ENCODE measurements at places on chromosomes 1 and 21. TPM values are rescaled to one million over a fixed set of nuclear protein-coding genes. Genes with fewer than 3 reads are reported as not detected.

CD48 gene
- total RNA-seq = 9.0 TPM

VAV3 gene
- 7.7 TPM for total RNA-seq

OPTC gene
- not detected for total RNA-seq

SELENOF gene
- total RNA-seq = 68.8 TPM

SPRR2G gene
- not detected for total RNA-seq

TMEM51 gene
- 2.0 TPM for total RNA-seq

OVAAL gene
- total RNA-seq = not detected

LTN1 gene
- total RNA-seq = 26.8 TPM

TDRD10 gene
- 1.1 TPM for total RNA-seq

FCRL6 gene
- not detected for total RNA-seq

RNASEL gene
- total RNA-seq = 5.9 TPM

GRCh38 chr1:13935336-13935735, 235.3 kb downstream of the PRDM2 start:
- H3K4me1 ChIP-seq = no peaks in the 10 kb centered on the region
- H3K27ac ChIP-seq = no peak overlapping the region
- DNase-seq = no peak
- no peaks in the 10 kb centered on the region for H3K36me3 ChIP-seq
- H3K4me3 ChIP-seq = no peak overlapping the region

DNA sequence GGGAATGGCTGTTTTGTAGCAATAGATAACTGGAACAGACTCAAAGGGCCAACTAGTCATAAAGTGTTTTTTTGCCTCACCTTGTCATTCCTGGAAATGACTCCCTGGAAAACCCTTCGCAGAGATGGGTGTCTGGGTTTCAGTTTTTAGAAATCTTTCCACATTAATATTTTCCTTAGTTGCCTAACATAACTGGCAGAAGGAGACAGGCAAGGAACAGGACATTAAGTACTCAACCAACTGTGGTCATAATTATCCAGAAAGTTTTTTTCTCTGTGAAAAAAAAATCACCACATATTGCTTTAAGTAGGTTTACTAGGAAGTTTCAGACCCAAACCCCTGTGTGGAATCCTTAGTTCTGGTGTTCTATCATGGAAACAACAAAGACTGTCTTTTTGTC, 3.4 kb upstream of the CMPK1 start:
- DNase-seq = no peak
- peaks cover 20% of the 10 kb centered on the region for H3K4me1 ChIP-seq
- no peak overlapping the region for H3K27ac ChIP-seq
- H3K4me3 ChIP-seq = no peak overlapping the region
- H3K27me3 ChIP-seq = no peaks in the 10 kb centered on the region
- H3K36me3 ChIP-seq = no peaks in the 10 kb centered on the region

DNA sequence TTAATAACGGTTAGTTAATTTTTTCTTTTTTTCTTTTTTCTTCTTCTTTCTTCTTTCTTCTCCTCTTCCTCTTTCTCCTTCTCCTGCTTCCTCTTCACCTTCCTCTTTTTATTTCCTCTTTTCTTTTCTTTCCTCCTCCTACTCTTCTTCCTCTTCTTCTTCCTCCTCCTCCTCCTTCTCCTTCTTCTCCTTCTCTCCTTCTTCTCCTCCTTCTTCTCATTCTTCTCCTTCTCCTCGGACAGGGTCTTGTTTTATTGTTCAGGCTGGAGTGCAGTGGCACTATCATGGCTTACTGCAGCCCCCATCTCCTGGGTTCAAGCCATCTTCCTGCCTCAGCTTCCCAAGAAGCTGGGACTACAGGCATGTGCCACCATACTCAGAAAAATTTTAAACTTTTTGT, 13.4 kb upstream of the ACBD3 start:
- no peak for DNase-seq
- no peak overlapping the region for H3K27ac ChIP-seq
- no peaks in the 10 kb centered on the region for H3K27me3 ChIP-seq
- H3K4me3 ChIP-seq = no peak overlapping the region
- H3K36me3 ChIP-seq = no peaks in the 10 kb centered on the region

- no peak for DNase-seq
- H3K27ac ChIP-seq = no peak overlapping the region
- no peaks in the 10 kb centered on the region for H3K36me3 ChIP-seq
- H3K4me3 ChIP-seq = no peak overlapping the region
Observed at GRCh38 chr21:38798481-38798882, 7.2 kb upstream of the ETS2 start.

GRCh38 chr1:63799820-63800219, 26.0 kb downstream of the ROR1 start:
- H3K27ac ChIP-seq = no peak overlapping the region
- no peaks in the 10 kb centered on the region for H3K27me3 ChIP-seq
- DNase-seq = no peak

GRCh38 chr1:184395937-184396480, 9.2 kb downstream of the C1orf21 start:
- H3K36me3 ChIP-seq = no peaks in the 10 kb centered on the region
- peaks cover 12% of the 10 kb centered on the region for H3K4me1 ChIP-seq
- DNase-seq = no peak
- no peak overlapping the region for H3K27ac ChIP-seq
- H3K27me3 ChIP-seq = no peaks in the 10 kb centered on the region
- no peak overlapping the region for H3K4me3 ChIP-seq

GRCh38 chr1:61318319-61319125, 236.2 kb downstream of the NFIA start:
- no peaks in the 10 kb centered on the region for H3K36me3 ChIP-seq
- H3K4me3 ChIP-seq = peak overlapping the region; percentile 52
- H3K4me1 ChIP-seq = peaks cover 43% of the 10 kb centered on the region
- peak overlapping the region; percentile 81 for H3K27ac ChIP-seq
- H3K27me3 ChIP-seq = no peaks in the 10 kb centered on the region
- DNase-seq = no peak

GRCh38 chr1:43430831-43431230, 22.9 kb downstream of the HYI start:
- H3K36me3 ChIP-seq = peaks cover 79% of the 10 kb centered on the region
- DNase-seq = no peak
- no peak overlapping the region for H3K4me3 ChIP-seq
- no peak overlapping the region for H3K27ac ChIP-seq

GRCh38 chr21:27476696-27477095, 509.8 kb upstream of the ADAMTS5 start:
- H3K4me1 ChIP-seq = no peaks in the 10 kb centered on the region
- no peak overlapping the region for H3K4me3 ChIP-seq
- H3K36me3 ChIP-seq = no peaks in the 10 kb centered on the region
- no peak for DNase-seq

GRCh38 chr1:157595356-157595755, 2.5 kb downstream of the FCRL4 start:
- no peaks in the 10 kb centered on the region for H3K27me3 ChIP-seq
- no peak overlapping the region for H3K4me3 ChIP-seq
- H3K4me1 ChIP-seq = no peaks in the 10 kb centered on the region
- no peaks in the 10 kb centered on the region for H3K36me3 ChIP-seq

- no peaks in the 10 kb centered on the region for H3K36me3 ChIP-seq
- no peak for DNase-seq
- no peak overlapping the region for H3K4me3 ChIP-seq
- H3K27me3 ChIP-seq = no peaks in the 10 kb centered on the region
- no peak overlapping the region for H3K27ac ChIP-seq
Observed at GRCh38 chr1:25675729-25676476, 59.3 kb downstream of the MAN1C1 start.

GRCh38 chr1:76048219-76048618, 26.3 kb upstream of the ST6GALNAC3 start:
- H3K4me1 ChIP-seq = no peaks in the 10 kb centered on the region
- H3K4me3 ChIP-seq = no peak overlapping the region
- no peak overlapping the region for H3K27ac ChIP-seq
- no peaks in the 10 kb centered on the region for H3K36me3 ChIP-seq

- no peaks in the 10 kb centered on the region for H3K27me3 ChIP-seq
- H3K36me3 ChIP-seq = no peaks in the 10 kb centered on the region
- no peak overlapping the region for H3K4me3 ChIP-seq
- no peak for DNase-seq
- H3K4me1 ChIP-seq = no peaks in the 10 kb centered on the region
- H3K27ac ChIP-seq = no peak overlapping the region
Observed at GRCh38 chr1:234205966-234206365, 167.3 kb upstream of the COA6 start.

GRCh38 chr1:2027961-2028583, 8.9 kb downstream of the GABRD start:
- H3K27me3 ChIP-seq = no peaks in the 10 kb centered on the region
- no peaks in the 10 kb centered on the region for H3K36me3 ChIP-seq
- no peak for DNase-seq
- H3K4me1 ChIP-seq = no peaks in the 10 kb centered on the region
- H3K27ac ChIP-seq = no peak overlapping the region

- H3K4me3 ChIP-seq = no peak overlapping the region
- no peaks in the 10 kb centered on the region for H3K27me3 ChIP-seq
- no peaks in the 10 kb centered on the region for H3K36me3 ChIP-seq
- peaks cover 8% of the 10 kb centered on the region for H3K4me1 ChIP-seq
Observed at GRCh38 chr1:10084045-10084444, 51.3 kb downstream of the UBE4B start.

DNA sequence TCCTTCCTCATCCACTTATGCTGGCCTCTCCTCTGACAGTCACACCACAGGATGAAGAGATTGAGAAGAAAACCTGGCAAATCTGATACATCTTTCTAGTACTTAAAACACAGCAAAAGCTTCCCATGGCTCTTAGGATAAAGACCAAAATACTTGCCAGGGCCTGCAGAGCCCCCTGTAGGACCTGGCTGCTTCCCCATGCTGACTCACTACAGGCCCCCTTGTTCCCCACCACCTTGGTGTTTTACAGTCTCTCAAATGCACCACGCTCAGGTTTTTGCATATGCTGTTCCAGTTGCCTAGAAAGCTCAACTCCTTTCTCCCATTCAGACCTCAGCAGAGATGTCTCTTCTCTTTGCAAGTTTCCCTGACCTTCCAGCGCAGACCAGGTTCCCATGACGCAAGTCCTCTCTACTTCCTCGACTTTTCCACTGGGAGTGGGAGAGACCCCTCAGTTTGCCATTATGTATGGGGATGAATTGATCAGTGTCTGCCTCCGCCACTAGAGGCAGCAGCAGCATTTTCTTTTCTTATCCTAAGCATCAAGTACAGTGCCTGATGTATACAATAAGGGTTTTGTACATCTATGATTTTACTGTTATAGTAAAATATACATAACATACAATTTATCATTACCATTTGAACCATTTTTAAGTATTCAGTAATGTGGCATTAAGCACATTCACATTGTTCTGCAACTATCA, 113.8 kb upstream of the C8B start:
- H3K36me3 ChIP-seq = no peaks in the 10 kb centered on the region
- H3K27ac ChIP-seq = no peak overlapping the region
- no peak overlapping the region for H3K4me3 ChIP-seq
- no peak for DNase-seq
- peaks cover 29% of the 10 kb centered on the region for H3K4me1 ChIP-seq

DNA sequence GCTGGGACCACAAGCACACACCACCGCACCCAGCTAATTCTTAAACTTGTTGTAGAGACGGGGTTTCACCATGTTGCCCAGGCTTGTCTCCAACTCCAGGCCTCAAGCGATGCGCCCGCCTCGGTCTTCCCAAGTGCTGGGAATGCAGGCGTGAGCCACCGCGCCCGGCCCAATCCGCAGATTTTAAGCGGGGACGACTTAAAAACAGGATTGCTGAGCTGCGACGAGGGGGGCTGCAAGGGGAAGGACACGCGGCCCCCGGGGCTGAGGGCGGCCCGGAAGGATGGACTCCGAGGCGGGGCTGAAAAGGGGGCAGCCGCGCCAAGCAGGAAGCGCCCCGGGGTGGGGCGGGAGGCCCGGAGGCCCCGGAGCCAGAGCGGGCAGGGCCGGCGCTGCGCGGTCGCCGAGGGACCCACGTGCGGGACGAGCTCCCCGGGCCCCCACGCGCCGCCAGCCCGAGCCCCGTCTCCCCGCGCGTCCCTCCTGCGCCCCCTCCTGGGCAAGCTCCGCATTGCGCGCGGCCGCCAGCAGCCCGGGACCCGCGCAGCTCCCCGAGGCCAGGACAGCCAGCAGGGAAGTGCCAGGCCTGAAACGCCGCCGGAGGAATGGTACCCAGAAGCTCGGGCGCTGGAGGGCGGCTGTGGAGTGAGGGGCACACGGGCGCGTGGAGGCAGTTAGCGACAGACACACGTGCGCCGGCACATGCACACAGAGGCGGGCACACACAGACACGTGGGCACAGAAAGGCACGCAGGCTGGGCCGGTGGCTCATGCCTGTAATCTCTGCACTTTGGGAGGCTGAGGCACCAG, 5.5 kb upstream of the PRKCZ start:
- no peaks in the 10 kb centered on the region for H3K36me3 ChIP-seq
- H3K27me3 ChIP-seq = no peaks in the 10 kb centered on the region
- no peaks in the 10 kb centered on the region for H3K4me1 ChIP-seq
- H3K27ac ChIP-seq = no peak overlapping the region
- peak overlapping the region; percentile 39 for H3K4me3 ChIP-seq

DNA sequence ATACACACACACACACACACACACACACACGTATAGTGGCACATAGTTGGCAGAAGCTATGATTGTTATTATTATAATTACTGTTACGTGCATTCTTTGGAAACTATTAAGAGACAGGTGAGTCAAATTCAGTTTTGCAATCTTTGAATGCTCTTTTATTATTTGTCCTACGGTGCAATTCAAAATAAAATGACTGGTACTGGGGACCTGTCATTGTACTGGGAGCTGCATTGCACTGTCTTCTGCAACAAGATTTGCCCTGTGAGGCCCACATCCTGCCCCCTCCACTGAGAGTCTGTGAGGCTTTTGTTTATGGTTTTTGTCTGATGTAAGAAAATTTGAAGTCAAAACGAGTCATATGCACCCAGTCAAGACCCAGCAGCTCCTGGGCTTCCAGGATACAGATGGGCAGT, 1.9 kb downstream of the LY9 start:
- no peaks in the 10 kb centered on the region for H3K27me3 ChIP-seq
- H3K36me3 ChIP-seq = no peaks in the 10 kb centered on the region
- H3K4me1 ChIP-seq = no peaks in the 10 kb centered on the region
- DNase-seq = no peak
- no peak overlapping the region for H3K27ac ChIP-seq

GRCh38 chr1:227929751-227930472, 17.8 kb downstream of the WNT9A start:
- no peaks in the 10 kb centered on the region for H3K27me3 ChIP-seq
- no peak overlapping the region for H3K4me3 ChIP-seq
- no peaks in the 10 kb centered on the region for H3K4me1 ChIP-seq
- H3K27ac ChIP-seq = no peak overlapping the region

- DNase-seq = no peak
- no peaks in the 10 kb centered on the region for H3K36me3 ChIP-seq
- no peaks in the 10 kb centered on the region for H3K4me1 ChIP-seq
- no peak overlapping the region for H3K4me3 ChIP-seq
- no peak overlapping the region for H3K27ac ChIP-seq
- H3K27me3 ChIP-seq = no peaks in the 10 kb centered on the region
Observed at GRCh38 chr1:178160736-178161475, 67.0 kb downstream of the RASAL2 start.

GRCh38 chr1:24484199-24484598, 18.4 kb upstream of the RCAN3 start:
- H3K27me3 ChIP-seq = no peaks in the 10 kb centered on the region
- H3K4me1 ChIP-seq = no peaks in the 10 kb centered on the region
- no peak overlapping the region for H3K27ac ChIP-seq
- H3K36me3 ChIP-seq = no peaks in the 10 kb centered on the region
